ENCODE measurements at places on chromosomes 7 and 10.

DNA sequence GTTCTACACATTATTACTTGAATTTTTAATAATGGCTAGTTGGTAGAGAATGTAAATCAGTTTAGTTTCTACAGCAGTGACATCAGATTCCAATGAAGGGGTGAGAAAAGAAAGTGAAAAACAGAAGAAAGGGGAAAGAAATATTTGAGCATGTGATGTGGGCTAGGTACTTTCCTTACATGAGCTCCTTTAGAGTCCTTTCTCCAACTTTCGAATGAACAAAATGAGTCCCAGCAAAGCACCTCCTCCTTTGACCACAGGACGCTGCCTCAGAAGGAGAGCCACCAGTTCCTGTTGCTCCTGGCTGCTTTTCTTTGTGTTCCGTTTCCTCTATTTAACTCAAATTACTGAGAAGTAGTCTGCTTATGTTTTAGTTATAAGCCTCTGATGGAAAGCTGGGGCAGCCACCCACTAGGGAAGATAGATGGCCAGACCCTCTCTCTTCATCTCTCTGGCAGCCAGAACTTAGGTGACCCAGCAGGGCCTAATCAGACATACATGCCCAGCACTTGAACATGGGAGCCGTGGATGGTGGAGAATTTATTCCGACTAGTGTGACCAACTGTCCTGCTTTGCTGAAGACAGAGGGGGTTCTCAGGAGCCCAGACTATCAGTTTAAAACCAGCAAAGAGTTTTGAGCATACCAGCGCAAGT lies 82.4 kb upstream of the NME8 start:
- DNase-seq = no peak

GRCh38 chr7:73706126-73707044 lies 13.1 kb downstream of the STX1A start:
- no peak for DNase-seq

DNA sequence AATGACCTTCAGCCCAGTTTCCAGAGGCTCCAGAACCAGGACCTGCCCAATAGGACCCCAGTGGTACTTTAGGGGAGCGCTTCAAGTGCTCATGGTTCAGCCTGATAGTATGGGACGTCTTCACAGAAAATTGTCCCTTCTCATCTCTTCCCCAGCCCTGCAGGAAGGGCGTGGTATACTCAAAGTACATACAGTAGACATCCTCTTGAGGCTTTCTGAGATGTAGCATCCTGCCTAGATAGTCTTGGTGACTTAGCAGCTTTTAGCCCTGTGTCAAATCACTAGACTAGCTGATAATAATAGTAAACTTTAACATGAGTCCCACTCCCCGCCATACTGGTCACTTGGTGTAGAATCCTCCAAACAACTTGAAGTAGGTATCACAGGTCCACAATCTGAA lies 193.2 kb downstream of the CYP26A1 start:
- DNase-seq = no peak

DNA sequence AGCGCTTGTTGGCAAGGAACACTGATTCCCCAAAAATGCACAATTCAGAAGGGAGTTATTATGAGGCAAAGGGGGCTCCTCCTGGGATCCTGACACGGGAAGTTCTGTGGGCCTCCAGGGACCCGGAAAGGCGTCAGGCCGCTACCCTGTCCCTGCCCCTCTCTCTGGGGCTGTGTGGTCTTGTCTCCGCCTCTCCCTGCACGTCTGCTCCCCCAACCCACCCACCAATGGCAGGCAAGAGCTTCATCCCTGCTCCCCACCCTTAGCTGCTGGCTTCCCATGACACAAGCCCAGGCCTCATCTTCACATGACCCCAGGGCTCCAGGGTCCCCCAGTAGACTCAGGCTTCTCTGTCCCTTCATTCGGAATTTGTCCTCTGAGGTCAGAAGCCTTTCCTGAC lies 31.0 kb upstream of the ADRB1 start:
- DNase-seq = no peak
